Spinal cord (tissue), 10 donors: ENCODE measurements at places on chromosomes 7 and 10.

GRCh38 chr7:46164629-46165028 is 243.6 kb upstream of the IGFBP3 start:
- no peaks in the 10 kb centered on the region for H3K36me3 ChIP-seq
- no peak overlapping the region for H3K27ac ChIP-seq
- DNase-seq: no peak
- no peaks in the 10 kb centered on the region for H3K4me1 ChIP-seq
- H3K4me3 ChIP-seq: no peak overlapping the region

- H3K4me1 ChIP-seq: no peaks in the 10 kb centered on the region
- DNase-seq: no peak
- H3K27ac ChIP-seq: no peak overlapping the region
- H3K4me3 ChIP-seq: no peak overlapping the region
- H3K27me3 ChIP-seq: no peaks in the 10 kb centered on the region
Measured at GRCh38 chr10:117656385-117657367, 114.1 kb downstream of the EMX2 start.

- H3K36me3 ChIP-seq: no peaks in the 10 kb centered on the region
- no peak overlapping the region for H3K4me3 ChIP-seq
- no peak for DNase-seq
Measured at GRCh38 chr7:28931565-28931964, 26.6 kb downstream of the TRIL start.

- H3K4me3 ChIP-seq: no peak overlapping the region
- no peaks in the 10 kb centered on the region for H3K4me1 ChIP-seq
- no peaks in the 10 kb centered on the region for H3K27me3 ChIP-seq
- no peak overlapping the region for H3K27ac ChIP-seq
Measured at GRCh38 chr7:147245274-147245673, 1128.7 kb downstream of the CNTNAP2 start.

- no peaks in the 10 kb centered on the region for H3K36me3 ChIP-seq
- peaks cover 11% of the 10 kb centered on the region for H3K4me1 ChIP-seq
- peaks cover 15% of the 10 kb centered on the region for H3K27me3 ChIP-seq
- no peak for DNase-seq
- no peak overlapping the region for H3K27ac ChIP-seq
- H3K4me3 ChIP-seq: no peak overlapping the region
Measured at GRCh38 chr7:50399206-50399605, 50.9 kb downstream of the FIGNL1 start.

- H3K27ac ChIP-seq: peak overlapping the region; percentile 70
- H3K27me3 ChIP-seq: no peaks in the 10 kb centered on the region
- no peak overlapping the region for H3K4me3 ChIP-seq
- H3K4me1 ChIP-seq: peaks cover 8% of the 10 kb centered on the region
- no peak for DNase-seq
Measured at GRCh38 chr7:92755680-92756079, 80.7 kb downstream of the CDK6 start.

DNA sequence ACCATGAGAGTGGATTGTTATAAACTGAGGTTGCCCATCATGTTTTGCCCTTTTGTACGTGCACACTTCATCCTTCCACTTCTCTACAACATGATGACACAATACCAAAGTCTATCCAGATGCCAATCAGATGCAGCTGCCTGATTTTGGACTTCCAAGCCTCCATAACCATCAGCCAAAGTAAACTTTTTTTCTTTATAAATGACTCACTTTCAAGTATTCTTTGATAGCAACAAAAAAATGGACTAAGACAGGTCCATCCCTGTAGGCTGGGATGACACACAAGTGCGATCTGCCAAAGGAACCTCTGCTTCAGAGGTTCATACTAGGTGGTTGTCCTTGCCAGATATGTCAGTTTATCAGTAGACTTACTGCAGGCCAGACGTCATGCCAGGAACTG is 320.2 kb upstream of the FZD1 start:
- DNase-seq: no peak
- no peak overlapping the region for H3K4me3 ChIP-seq
- H3K27me3 ChIP-seq: no peaks in the 10 kb centered on the region
- H3K36me3 ChIP-seq: no peaks in the 10 kb centered on the region
- no peaks in the 10 kb centered on the region for H3K4me1 ChIP-seq
- no peak overlapping the region for H3K27ac ChIP-seq

DNA sequence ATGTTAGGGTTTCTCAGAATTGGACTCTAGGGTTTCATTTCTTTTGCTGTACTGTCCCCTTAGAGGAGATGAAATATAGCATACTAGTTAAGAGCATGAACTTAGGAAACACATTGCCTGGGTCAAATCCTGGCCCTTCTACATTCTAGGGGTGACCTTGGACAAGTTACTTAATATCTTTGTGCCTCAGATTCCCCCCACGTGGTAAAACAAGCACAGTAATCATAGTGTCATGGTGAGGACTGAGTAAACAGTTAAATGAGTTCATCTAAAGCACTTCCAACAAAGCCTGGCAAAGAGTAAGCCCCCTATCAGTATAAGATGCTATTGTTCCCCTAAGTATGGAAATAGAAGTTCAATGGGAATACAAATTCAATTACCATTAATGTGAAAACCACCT is 5.1 kb downstream of the DPY19L1 start:
- peaks cover 4% of the 10 kb centered on the region for H3K4me1 ChIP-seq
- no peaks in the 10 kb centered on the region for H3K27me3 ChIP-seq
- no peak overlapping the region for H3K4me3 ChIP-seq
- no peak for DNase-seq
- H3K27ac ChIP-seq: no peak overlapping the region

DNA sequence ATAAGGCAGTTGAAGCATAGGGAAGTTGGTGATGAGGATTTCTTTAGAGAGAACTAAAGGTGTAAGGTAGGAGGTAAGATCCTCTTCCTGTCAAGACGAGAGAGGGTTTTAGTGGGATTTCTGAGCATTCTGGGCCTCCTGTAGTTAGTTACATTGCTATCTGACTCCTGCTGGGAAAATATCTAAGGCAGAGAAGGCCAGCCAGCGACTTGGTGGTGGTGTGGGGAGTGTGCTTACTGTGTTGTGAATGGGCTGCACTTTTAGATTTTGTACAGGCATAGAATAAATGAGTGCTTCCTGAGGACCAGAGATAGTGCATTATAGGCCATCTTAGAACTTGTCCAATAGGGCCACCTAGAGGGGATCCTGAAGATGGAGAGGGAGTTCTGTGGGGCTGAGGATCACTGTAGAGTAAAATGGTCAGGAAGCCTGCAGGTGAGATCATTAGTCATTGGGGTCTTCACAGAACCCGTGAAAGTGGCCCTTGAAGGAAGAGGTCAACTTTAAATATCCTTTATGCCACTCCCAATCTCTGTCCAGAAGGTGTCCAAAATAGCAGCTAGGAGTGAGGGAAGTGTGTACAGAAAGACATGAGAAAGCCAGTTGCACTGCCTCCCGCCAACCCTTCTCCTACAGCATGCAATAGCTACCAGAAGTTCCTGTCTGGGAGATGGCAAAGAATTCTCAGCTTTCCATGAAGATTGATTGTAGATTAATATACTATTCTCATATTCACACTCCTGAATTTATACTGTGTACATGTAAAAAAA is 266.6 kb downstream of the POLR1F start:
- no peaks in the 10 kb centered on the region for H3K4me1 ChIP-seq
- DNase-seq: no peak
- no peaks in the 10 kb centered on the region for H3K36me3 ChIP-seq
- no peak overlapping the region for H3K4me3 ChIP-seq
- no peak overlapping the region for H3K27ac ChIP-seq

DNA sequence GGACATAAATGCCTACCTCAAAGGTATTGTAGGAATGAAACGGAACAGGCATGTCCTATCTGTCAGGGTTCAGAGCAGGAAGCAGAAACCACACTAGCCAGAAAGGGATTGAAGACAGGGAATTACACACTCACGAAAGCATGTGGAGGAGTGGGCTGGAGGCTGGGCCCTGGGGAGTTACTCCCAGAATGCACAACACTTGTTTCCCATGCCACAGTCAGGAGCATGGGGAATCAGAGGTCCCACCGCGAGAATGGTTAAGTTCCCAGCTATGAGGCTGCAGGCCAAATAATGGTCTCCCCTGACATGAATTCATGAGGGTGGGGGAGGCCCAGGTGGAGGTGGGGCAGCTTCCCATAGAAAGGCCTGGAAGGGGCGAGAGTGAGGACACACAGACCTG is 212.7 kb downstream of the HERPUD2 start:
- no peak overlapping the region for H3K4me3 ChIP-seq
- DNase-seq: no peak
- H3K27ac ChIP-seq: no peak overlapping the region
- H3K27me3 ChIP-seq: no peaks in the 10 kb centered on the region

GRCh38 chr7:47504551-47505311 is 77.2 kb downstream of the TNS3 start:
- H3K4me1 ChIP-seq: peaks cover 80% of the 10 kb centered on the region
- peak overlapping the region; percentile 68 for H3K27ac ChIP-seq
- H3K36me3 ChIP-seq: peaks cover 20% of the 10 kb centered on the region
- peak; percentile 71 for DNase-seq
- no peaks in the 10 kb centered on the region for H3K27me3 ChIP-seq
